Spinal cord (tissue), 10 donors: ENCODE measurements at places on chromosomes 12 and 14. TPM values are rescaled to one million over a fixed set of nuclear protein-coding genes. Genes with fewer than 3 reads are reported as not detected.

DNA sequence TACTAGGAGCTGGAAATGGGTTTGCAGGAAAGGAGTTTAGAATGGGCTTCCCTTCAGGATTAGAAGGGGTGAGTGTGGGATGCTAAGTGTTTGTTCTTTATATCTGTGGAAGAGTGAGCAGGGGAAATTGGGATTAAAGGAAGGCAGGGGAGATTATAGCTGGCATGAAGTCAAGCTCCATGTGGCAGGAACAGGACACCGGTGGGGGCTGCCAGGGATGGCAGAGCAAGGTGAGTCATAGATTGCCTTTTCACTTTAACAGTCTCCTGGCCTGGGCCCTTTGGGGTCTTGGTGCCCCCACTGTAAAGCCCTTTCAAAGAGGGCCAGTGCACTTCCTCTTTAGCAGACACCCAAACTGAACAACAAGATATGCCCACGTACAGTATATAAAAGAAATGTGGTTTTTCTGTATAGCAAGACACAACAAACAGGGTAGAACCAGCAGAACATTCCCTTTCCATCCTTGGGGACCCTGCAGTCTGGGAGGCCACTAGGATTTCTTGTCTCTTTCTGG lies 23.1 kb upstream of the FBXO21 start:
- peaks cover 2% of the 10 kb centered on the region for H3K27me3 ChIP-seq
- H3K4me3 ChIP-seq: no peak overlapping the region
- H3K4me1 ChIP-seq: no peaks in the 10 kb centered on the region
- DNase-seq: no peak

DNA sequence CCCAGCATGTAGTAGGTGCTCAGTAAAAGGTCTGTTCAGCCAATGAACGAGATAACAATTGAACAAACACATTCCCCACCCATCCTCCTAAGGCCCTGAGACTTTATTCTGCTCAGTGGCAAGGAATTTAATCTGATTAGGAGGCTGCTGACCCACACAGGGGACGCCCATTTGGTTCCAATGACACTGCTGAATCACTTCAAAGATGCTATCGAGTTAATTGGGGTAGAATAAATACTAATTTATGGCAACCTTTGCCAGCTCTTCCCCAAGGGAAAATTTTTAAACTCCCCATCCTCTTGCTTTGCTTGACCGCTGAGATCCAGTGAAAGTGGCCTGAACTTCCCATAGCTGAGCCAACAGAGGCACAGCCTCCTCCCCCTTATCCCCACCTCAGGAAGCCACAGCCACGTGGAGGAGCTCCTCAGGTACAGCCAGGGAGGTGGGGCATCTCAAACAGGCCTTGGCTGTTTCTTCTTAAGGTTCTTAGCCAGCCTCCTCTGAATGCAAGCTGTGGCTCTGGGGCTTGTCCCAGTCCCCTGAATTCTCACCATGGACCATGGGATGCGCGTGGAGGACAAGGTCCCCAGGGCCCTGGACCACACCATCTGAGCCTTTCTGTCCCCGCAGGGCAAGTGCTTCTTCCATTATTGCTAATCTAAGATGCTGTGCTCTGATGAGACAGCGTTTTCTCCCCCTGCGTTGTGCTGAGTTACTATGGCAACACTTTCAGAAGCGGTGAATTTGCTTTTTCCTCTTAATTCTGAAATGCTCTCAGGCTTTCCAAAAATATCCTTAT lies 26.7 kb downstream of the C14orf132 start:
- no peak for DNase-seq
- H3K27ac ChIP-seq: no peak overlapping the region
- peaks cover 16% of the 10 kb centered on the region for H3K4me1 ChIP-seq
- no peaks in the 10 kb centered on the region for H3K27me3 ChIP-seq

Gene FAM90A1
- total RNA-seq: not detected

Gene TEX52
- total RNA-seq: not detected

- H3K4me3 ChIP-seq: no peak overlapping the region
- peaks cover 3% of the 10 kb centered on the region for H3K4me1 ChIP-seq
- H3K27me3 ChIP-seq: no peaks in the 10 kb centered on the region
- H3K36me3 ChIP-seq: no peaks in the 10 kb centered on the region
- DNase-seq: no peak
- H3K27ac ChIP-seq: no peak overlapping the region
These were observed 64.8 kb downstream of the DENND5B start for GRCh38 chr12:31526158-31526546.

Gene OLR1
- 27.2 TPM for total RNA-seq

Gene PARP11
- total RNA-seq: 12.0 TPM

DNA sequence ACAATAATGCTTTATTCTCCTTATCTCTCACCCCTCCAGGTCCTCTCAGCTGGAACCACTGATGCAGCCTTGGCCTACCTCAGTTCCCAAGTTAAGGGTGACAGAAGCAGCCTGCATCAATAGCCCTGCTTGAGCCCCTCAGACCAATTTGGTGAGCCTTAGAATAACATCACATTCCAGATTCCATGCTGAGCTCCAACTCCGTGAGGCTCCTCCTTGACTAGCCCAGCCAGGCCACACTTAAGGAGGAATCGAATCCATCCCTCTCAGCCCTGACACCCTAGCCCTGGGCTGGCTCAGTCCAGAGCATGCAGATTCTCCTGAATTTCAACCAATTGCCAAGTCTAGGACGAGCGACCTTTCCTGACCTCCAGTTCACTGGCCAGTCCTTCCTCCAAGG lies 91.1 kb downstream of the ARMH4 start:
- H3K27ac ChIP-seq: no peak overlapping the region
- no peaks in the 10 kb centered on the region for H3K36me3 ChIP-seq
- H3K27me3 ChIP-seq: no peaks in the 10 kb centered on the region
- DNase-seq: no peak

DNA sequence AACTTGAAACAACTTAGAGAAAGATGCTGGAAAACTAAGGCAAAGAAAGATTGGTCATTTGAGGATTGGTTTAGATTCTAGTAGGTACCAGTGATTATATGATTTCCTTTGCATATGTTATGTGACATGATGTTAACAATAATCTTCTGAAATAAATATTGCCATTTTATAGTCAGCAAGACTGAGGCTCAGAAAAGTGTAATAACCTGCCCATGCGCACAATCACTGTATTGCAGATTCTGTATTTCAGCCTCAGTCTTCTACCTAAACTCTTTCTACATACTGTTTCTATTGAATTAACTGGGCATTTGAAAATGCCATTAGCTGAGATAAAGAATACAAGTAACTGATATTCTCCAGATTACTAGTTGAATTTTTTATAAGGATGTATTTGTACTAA lies 61.3 kb downstream of the FGD4 start:
- no peaks in the 10 kb centered on the region for H3K36me3 ChIP-seq
- H3K27me3 ChIP-seq: no peaks in the 10 kb centered on the region
- no peak overlapping the region for H3K4me3 ChIP-seq

GRCh38 chr14:96574633-96575632 lies 72.8 kb downstream of the PAPOLA start:
- H3K27me3 ChIP-seq: no peaks in the 10 kb centered on the region
- H3K36me3 ChIP-seq: no peaks in the 10 kb centered on the region
- no peak overlapping the region for H3K27ac ChIP-seq
- DNase-seq: no peak

GRCh38 chr12:72000969-72001648 lies 62.5 kb downstream of the TPH2 start:
- no peak overlapping the region for H3K27ac ChIP-seq
- no peaks in the 10 kb centered on the region for H3K27me3 ChIP-seq
- no peak for DNase-seq
- H3K4me3 ChIP-seq: no peak overlapping the region

Gene KRT74
- not detected for total RNA-seq

- no peaks in the 10 kb centered on the region for H3K4me1 ChIP-seq
- H3K36me3 ChIP-seq: peaks cover 21% of the 10 kb centered on the region
- DNase-seq: no peak
- H3K4me3 ChIP-seq: no peak overlapping the region
These were observed 17.9 kb downstream of the SNAPC1 start for GRCh38 chr14:61780125-61780524.

Gene PPM1H
- total RNA-seq: 35.8 TPM

Gene NFE2
- total RNA-seq: 6.5 TPM

DNA sequence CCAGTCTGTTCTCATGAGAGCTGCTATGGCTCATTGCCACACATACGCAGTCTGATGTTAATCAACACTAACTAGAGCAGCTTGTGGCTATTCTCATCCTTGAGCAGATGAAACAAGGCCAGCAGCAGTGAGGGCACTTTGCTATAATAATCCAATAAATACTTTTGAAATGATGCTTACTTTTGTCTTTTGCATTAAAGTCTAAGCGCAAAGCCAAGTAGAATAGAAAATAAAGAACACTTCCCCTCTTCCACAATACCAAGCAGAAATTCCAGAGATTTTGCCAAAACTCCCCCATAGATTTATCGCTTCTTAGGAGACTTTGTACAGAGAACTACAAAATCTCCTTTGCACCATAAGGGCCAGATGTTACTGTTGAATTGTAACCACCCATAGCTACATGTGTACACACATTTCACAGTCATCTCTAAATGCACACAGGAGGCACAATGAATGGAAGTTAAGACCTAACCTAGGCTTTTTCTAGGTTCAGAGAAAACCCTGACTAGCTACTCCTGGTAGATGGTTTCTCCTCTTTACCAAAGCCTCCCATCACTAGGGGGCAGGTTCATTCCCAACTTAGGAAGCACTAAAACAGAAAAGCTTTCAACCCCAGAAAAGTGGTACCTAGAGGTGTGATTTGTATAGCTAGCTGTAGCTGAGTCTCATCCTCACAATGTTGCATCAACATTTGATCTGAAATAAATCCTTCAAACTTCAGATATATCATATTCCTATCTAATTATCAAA lies 119.3 kb downstream of the HMGA2 start:
- H3K36me3 ChIP-seq: no peaks in the 10 kb centered on the region
- H3K4me1 ChIP-seq: peaks cover 7% of the 10 kb centered on the region
- no peaks in the 10 kb centered on the region for H3K27me3 ChIP-seq
- H3K27ac ChIP-seq: no peak overlapping the region

Gene AKAP5
- total RNA-seq: 3.0 TPM

- DNase-seq: no peak
- H3K4me3 ChIP-seq: no peak overlapping the region
- no peaks in the 10 kb centered on the region for H3K27me3 ChIP-seq
- H3K27ac ChIP-seq: no peak overlapping the region
These were observed 123.5 kb downstream of the CALM1 start for GRCh38 chr14:90520326-90520725.

Gene STAB2
- total RNA-seq: 0.10 TPM

Gene ATF7IP
- 73.5 TPM for total RNA-seq

DNA sequence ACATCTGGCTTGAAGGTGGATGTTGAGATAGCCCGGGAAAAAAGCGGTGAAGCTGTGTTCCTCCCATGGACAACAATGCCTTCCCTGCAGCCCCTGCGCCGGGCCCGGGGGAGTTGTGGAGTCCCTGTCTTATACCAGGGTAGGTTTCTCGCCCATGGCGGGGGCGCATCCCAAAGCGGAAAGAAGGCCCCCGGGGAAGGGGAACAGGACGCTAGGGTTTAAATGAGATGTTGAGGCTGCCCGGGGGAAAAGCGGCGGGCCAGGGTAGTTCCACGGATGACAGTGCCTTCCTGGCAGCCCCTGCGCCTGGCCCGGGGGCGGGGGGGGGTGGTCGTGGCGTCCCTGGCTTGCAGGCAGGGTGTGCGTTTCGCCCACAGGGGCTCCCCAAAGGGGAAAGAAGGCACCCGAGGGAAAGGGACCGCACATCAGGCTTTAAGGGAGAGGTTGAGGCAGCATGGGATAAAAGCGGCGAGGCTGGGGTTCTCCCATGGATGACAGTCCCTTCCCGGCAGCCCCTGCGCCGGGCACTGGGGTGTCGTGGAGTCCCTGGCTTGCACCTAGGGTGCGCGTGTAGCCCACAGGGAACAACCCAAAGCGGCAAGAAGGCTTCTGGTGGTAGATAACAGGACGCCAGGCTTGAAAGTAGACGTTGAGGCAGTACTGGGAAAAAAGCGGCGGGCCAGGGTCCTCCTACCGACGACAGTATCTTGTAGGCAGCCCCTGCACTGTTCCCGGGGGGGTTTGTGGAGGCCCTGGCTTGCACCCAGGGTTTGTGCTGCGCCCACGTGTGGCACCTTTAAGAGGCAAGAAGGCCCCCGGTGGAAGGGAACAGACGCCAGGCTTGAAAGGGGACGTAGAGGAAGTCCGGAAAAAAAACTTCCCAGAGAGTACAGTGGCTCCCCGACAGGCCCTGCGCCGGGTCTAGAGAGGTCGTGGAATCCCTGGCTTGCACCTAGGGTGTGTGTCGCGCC lies 160.8 kb upstream of the ALG10B start:
- no peaks in the 10 kb centered on the region for H3K36me3 ChIP-seq

GRCh38 chr14:66850258-66850888 lies 338.9 kb upstream of the GARIN2 start:
- H3K27me3 ChIP-seq: no peaks in the 10 kb centered on the region
- no peaks in the 10 kb centered on the region for H3K36me3 ChIP-seq
- H3K4me1 ChIP-seq: no peaks in the 10 kb centered on the region

GRCh38 chr12:91249054-91249453 lies 66.4 kb upstream of the DCN start:
- H3K36me3 ChIP-seq: no peaks in the 10 kb centered on the region
- H3K4me1 ChIP-seq: no peaks in the 10 kb centered on the region
- H3K27ac ChIP-seq: no peak overlapping the region
- no peaks in the 10 kb centered on the region for H3K27me3 ChIP-seq

DNA sequence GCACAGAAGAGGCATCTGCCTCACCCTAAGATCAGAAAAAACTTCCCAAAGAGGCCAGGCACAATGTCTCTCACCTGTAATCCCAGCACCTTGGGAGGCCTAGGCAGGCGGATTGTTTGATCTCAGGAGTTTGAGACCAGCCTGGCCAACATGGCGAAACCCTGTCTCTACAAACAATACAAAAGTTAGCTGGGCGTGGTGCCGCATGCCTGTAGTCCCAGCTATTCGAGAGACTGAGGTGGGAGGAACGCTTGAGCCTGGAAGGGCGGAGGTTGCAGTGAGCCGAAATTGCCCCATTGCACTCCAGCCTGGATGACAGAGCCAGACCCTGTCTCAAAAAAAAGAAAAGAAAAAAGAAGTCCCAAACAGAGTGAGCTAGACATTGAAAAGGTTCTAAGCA lies 4.5 kb downstream of the ZBTB1 start:
- no peak overlapping the region for H3K4me3 ChIP-seq
- H3K4me1 ChIP-seq: peaks cover 5% of the 10 kb centered on the region
- no peak for DNase-seq
- no peaks in the 10 kb centered on the region for H3K27me3 ChIP-seq
- no peaks in the 10 kb centered on the region for H3K36me3 ChIP-seq
